ENCODE measurements at places on chromosomes 11 and 22.

DNA sequence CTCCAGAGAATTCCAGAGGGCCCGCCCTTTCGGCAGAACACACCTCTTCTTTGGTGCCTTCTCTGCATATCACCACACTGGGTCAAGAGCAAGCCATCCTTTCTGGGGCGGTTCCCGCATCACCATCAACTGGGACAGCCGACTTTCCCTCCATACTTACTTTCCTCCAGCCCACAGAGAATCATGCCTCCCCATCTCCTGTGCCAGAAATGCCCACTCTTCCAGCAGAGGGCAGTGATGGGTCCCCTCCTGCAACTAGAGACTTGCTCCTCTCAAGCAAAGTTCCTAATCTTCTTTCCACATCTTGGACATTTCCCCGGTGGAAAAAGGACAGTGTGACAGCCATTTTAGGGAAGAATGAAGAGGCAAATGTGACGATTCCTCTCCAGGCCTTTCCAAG is 157.7 kb downstream of the C11orf91 start:
- peak; percentile 38 for DNase-seq

DNA sequence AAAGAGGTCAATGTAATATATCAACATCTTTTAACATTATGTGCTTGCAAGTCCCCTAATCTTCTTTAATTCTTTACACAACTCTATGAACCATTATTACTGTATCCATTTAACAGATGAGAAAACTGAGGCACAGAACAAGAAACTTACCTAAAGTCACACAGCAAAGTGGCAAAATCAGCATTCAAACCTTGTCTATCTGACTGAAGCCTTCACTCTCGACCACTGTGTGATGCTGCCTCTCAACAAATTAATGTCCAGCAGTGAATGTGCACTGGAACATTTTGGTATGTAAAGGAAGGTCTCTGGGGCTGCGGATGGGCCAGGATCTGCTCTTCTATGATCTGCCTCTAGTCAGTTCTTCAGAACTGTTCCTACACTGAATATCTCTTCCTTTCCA is 42.1 kb downstream of the PRCP start:
- DNase-seq, result no peak

GRCh38 chr11:62610403-62610802 is 2.2 kb downstream of the EML3 start:
- DNase-seq, result no peak

- DNase-seq, result no peak
Measured at GRCh38 chr22:23156286-23156685, 11.0 kb downstream of the RAB36 start.

DNA sequence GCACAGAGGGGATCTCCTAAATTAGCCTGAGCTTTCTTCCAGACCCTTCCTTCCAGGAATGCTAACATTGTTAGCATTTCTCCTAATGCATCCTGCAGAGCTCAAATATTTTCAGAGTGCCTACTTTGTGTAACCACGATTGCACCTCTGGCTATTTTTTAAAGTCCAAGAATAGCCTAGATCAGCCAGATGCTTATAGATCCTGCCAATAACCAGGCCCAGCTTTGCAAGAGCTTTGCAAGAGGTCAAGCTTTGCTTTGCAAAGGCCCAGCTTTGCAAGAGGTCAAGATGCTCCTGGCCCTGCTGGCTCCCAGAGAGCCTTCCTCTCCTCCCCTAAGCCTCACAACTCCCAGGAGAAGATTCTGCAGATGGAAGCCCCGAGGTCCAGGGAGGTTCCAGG is 491.9 kb downstream of the MN1 start:
- no peak for DNase-seq
